ENCODE measurements at places on chromosomes 2 and 18. TPM values are rescaled to one million over a fixed set of nuclear protein-coding genes. Genes with fewer than 3 reads are reported as not detected.

DNA sequence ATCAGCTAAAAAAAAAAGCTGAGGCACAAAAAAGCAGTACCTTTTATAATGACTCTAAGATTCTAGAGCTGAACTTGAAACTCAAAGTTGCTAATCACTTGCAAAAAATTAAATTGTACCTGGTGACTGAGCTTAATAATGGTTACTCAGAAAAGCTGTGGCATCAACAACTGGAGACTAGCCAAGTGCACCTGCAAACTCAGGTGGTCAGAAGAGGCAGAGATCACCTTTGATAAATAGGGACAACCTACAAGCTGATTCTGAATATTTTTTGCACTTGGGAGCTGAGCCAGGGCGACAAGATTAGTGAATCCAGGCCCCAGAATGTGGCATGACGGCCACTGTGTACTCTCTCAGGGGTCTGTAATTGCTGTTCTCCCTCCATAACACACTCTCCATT is 3.0 kb downstream of the ABHD3 start:
- no peak for DNase-seq

- DNase-seq: no peak
These were observed 23.2 kb upstream of the GORASP2 start for GRCh38 chr2:170905864-170906263.

DNA sequence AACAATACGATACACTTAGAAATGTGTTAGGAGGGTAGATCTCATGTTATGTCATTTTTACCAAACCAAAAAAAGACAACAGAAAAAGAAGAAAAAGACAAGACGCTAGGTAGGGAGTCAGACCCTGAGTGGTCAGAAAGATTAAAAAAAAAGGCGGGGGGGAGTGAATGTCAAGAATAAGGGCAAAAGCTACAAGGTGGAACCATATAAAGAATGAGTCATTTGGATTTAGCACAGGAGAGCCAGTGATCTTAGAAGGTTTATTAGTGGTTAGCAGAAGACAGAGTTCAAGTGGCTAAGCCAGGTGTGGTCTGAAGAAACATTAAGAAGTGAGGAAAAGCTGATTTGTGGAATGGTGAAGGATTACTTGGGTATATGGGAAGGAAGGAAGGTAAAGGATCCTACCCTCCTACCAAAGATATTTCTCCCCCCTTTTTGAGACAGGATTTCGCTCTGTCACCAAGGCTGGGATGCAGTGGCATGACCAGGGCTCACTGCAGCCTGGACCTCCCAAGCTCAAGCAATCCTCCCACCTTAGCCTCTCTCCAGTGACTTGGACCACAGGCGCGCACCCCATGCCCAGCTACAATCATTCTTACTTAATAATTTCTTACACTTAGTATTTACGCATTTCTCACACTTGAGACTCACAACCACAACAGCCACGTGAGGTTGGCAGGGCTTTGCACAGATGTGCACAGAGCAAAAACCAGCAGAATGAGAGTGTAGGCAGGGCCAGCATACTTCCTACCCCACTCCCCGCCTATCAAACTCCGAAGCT is 2.6 kb downstream of the DSC2 start:
- no peak for DNase-seq

GRCh38 chr18:79797518-79798345 is at the start of gene KCNG2:
Gene KCNG2, plus strand, starts transcription at chr18:79797938. Its CDS starts 65,730 bp downstream, at chr18:79863668.
- DNase-seq: peak; percentile 69

GRCh38 chr2:232341061-232341738 is 37.4 kb upstream of the ALPP start:
- DNase-seq: no peak

DNA sequence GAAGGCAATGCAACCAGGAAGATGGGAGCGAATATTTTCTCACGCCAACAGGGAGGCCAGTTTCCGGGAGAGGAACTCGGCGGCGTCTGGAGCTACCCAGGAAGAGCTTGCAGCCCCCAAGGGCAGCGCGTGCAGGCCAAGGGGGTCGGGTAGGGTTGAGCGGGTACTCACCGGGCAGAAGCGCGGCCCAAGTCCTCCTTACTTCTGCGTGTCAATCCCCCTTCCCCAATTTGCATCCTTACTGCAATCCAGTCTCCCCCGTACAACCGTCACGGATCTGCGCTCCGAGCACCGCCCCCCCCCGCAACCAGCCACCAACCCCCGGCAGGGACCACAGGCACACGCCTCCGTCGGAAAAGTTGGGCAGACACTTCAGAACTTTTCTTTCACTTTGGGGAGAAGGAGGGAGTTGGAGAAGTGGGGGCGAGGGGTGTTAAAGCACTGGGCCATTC is 1.3 kb downstream of the ATP8B1 start:
- peak; percentile 71 for DNase-seq

DNA sequence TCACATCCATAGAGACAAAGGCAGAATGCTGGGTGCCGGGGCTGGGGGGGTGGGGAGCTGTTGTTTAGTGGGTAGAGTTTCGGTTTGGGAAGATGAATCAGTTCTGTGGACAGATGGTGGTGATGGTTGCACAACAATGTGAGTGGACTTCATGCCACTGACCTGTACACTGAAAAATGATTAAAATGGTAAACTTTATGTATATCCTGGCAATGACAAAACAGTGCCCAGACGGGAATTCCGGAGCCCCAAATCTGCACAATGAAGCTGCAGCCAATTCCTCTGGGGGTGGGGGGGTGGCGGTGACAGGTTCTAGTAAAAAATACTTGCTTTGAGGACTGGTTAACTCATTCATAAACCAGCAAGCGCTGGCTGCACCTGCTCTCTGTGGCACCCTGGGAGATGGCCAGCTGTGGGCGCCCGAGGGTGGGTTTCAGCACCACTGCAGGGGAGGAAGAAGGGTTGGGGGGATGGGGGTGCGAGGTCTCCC is 81.8 kb upstream of the HPCAL1 start:
- DNase-seq: no peak

GRCh38 chr2:140257692-140258300 is 1477.6 kb upstream of the NXPH2 start:
- no peak for DNase-seq

DNA sequence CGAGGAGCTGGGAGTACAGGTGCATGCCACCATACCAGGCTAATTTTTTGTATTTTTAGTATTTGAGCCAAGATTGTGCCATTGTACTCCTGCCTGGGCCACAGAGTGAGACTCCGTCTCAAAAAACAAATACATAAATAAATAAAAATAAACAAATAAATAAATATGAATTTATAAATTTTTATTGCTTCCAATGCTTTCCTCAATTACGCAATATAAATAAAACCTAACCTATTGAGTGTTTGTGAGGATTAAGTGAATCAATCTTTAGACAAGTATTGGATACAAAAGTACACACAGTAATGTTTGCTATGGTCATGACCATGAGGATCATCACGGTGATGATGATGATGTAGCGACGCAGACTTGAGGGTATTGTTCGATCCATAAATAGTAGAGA is 257.4 kb downstream of the ASXL3 start:
- DNase-seq: no peak

DNA sequence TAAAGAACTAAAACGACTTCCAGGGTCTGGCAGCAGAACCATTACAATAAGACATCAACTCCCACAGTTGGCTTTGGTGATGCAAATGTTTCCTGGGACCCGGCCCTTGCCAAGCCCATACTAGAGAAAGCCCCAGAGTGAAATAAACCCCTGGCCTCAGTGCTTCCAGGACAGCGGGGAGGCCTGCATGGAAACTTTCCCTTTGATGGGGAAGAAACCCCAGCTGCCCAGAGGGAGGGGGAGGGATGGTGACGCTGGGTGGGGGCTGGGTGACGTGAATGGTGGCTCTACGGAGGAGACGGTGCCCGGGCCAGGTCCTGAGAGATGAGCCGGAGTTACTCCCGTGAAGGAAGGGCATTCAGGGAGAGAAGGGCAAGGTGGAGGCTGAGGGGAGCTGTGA is 27.5 kb downstream of the INHBB start:
- no peak for DNase-seq

- no peak for DNase-seq
These were observed 58.1 kb upstream of the SLC66A3 start for GRCh38 chr2:11097038-11097720.

GRCh38 chr2:19020144-19021099 is 338.0 kb downstream of the OSR1 start:
- DNase-seq: no peak

DNA sequence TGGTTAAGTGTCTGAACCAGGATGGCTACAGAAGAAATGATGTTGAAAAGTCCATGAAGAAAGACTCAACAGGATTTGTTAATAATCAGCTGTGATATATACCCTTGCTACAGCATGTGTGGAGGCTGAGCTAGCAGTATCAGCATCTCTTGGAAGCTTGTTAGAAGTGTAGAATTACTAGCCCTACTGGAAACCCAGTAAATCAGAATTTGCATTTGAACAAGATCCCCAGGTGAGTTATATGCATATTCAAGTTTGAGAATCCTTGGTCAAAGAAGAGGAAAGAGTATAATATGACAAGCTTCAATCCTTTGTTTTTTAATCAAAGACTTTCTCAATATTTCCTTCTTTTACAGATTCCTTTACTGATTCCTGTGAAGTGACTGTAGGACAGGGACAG is 109.0 kb upstream of the KCNJ3 start:
- DNase-seq: no peak

DNA sequence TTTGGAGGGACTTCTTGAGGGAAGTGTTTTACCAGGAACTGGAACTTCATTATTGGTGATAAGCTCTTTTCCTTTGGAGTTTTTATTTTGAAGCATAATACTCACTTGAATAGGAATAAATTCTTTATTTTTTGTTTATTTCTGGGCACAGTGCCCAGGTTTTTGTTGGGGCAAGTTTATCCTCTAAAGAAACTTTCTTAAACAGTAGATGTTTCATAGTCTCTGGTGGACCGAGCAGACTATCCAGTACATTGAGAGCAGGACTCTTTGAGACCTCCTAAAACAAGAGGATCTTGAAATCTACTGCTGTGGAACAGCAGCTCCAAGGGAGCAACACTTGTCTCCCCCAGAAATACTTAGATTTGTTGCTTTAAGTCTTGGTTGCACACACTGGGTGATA is 109.4 kb downstream of the PARD3B start:
- no peak for DNase-seq

GRCh38 chr2:8752385-8752784 is 70.5 kb downstream of the ID2 start:
- no peak for DNase-seq

DNA sequence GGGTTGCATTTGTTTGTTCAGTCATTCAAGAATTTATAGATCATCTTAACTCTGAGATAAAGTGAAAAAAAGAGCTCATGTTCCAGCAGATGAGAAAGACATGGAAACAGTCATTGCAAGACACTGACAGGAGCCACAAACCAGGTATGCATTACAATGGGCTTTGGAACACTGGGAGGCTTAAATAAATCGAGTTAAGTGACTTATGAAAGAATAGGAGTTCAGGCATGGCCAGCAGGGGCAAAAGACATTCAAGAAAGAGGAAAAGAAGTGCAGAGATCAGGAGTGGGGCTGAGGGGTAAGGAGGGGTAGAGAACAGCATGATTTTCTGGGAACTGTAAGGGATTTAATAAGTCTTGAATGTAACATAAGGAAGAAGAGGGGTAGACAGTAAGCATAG is 121.2 kb upstream of the EPC2 start:
- no peak for DNase-seq

- DNase-seq: no peak
These were observed 199.7 kb downstream of the ADCYAP1 start for GRCh38 chr18:1104181-1104881.

DNA sequence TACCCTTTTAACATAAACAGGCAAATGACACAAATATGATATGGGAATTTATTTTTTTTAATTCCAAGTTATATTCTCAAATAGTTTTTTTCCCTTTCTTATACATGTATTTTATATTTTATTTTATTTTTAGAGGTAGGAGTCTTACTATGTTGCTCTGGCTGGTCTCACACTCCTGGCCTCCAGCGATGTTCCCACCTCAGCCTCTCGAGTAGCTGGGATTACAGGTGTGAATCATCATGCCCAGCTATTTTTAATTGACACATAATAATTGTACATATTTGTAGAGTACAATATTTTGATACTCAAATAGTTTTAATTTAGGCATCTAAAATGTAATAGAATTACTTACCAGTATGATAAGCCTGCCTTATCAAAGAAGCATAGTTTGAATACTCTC is 12.2 kb downstream of the BAZ2B start:
- no peak for DNase-seq

The SP140 gene
- polyA plus RNA-seq: 0.12 TPM

The MROH2A gene
- polyA plus RNA-seq: not detected

The CHST9 gene
- 3.9 TPM for polyA plus RNA-seq

The TRABD2A gene
- polyA plus RNA-seq: 0.33 TPM

The AGFG1 gene
- polyA plus RNA-seq: 9.0 TPM

The NLRC4 gene
- polyA plus RNA-seq: 0.49 TPM

The TTC32 gene
- 24.3 TPM for polyA plus RNA-seq

The TSPYL6 gene
- not detected for polyA plus RNA-seq

The FER1L5 gene
- polyA plus RNA-seq: 1.2 TPM

The SEPTIN2 gene
- 158 TPM for polyA plus RNA-seq

Data from pancreas (tissue), 10 donors.